ENCODE measurements at places on chromosomes 6 and 20.

- no peak for DNase-seq
Observed at GRCh38 chr6:54624779-54625178, 221.8 kb upstream of the FAM83B start.

DNA sequence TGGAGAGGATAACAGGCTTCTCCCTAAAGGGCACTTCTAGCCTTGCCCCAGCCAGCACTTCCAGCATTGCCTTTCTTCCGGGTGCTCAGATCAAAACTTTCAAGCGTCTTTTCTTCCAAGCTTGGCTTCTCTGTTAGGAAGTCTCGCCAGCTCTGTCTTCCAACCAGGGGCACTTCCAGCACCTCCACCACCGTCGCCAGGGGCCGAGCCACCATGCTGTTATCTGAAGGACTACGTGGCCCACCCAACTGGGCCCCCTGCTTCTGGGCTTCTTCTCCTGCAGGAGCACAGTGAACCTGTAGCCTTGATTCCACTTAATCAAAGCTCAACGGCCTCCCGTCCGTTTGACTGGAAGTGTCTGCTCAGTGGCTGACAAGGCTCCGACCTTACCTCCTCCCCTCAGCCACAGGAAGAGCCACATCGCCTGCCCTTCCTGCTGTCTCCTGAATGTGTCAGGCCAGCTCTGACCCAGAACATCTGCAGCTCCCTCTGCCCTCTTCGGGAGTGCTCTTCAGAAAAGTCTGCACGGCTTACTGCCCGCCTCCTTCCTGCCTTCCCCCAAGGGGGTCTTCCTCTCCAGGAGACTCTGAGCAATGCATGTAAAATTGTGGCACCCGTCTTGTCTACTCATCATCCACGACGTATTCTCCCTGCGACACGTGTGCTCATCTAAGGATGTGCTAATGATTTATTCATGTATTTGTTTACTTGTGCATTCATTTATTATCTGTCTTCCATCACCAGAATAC lies 527.0 kb downstream of the CDH26 start:
- no peak for DNase-seq

DNA sequence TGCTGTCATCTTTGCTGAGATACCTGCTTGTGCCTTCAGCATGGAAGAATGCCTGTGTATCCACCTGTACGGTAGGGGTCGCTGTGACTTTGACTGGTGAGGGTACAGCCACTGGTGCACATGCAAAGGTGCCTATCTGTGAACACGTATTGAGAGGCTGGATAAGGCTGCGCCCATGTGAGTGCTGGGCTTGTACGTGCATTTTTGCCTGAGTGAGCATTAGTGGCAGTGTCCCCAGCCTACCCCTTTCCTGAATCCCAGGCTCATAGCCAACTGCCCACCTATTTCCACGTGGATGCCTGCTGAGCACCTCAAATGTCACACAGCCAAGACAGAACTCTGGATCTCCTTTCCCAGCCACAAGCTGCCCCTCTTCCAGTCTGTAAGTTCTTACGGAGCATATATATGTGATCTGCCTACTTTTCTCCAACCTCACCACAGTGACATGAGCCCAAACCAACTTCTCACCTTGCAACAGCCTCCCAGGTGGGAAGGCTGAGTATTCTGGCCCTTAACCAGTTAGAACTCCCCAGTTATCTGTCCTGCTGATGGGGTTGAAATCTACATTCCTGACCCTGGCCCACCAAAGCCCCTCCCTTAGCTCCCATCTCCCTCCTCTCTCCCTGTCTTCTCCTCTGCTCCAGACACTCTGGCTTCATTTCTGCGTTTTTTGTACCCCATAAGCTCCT lies 1.1 kb upstream of the SLC2A10 start:
- DNase-seq: no peak

- DNase-seq: no peak
Observed at GRCh38 chr6:167541544-167541943, 216.7 kb downstream of the TTLL2 start.

- DNase-seq: no peak
Observed at GRCh38 chr6:5135788-5136376, 50.7 kb downstream of the PPP1R3G start.

DNA sequence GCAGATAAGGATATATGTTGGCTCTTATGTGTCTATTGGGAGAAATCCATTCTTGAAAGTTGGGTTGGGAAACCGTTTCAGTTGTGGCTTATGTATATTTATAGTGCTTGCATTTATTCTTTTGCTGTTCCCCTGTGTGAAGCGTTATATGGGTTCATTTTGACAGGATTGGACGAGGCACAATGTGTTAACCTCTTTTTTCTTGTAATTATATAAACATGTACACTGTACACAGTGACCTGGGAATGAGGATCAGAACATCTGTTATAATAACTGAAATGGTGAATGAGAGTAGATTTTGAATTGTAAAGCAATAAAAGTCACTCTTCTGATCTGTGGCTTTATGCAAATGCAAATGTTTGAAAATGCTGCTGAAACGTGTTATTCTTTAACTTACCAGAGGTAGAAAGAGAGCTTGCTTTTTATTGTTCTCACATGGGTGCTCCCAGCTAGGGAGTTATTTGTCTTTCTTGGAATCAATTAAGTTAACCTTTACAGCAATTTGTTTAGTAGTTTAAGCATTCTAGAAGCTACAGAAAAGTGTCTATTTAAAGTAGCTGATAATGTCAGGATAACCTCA lies 213.7 kb downstream of the GRIK2 start:
- DNase-seq: no peak

GRCh38 chr20:15045246-15045645 lies 707.8 kb upstream of the FLRT3 start:
- DNase-seq: no peak

DNA sequence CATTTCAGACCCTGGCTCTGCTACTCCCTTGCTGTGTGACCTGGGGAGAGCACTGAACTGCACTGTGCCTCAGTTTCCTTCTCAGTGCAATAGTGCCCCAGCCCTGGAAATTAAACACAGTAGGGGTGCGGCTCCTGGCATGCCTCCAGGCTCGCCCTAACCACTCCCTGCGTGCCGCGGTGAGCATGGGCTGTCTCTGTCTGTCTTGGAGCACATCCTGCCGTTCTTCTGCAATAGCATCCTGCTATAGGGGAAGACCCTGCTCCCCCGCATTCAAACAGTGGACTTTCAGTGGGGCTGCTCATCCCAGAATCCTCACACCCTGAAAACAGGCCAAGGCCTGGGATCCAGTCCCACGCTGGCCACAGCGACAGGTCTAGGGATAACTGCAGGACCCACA lies 129.5 kb downstream of the FOXC1 start:
- DNase-seq: no peak

DNA sequence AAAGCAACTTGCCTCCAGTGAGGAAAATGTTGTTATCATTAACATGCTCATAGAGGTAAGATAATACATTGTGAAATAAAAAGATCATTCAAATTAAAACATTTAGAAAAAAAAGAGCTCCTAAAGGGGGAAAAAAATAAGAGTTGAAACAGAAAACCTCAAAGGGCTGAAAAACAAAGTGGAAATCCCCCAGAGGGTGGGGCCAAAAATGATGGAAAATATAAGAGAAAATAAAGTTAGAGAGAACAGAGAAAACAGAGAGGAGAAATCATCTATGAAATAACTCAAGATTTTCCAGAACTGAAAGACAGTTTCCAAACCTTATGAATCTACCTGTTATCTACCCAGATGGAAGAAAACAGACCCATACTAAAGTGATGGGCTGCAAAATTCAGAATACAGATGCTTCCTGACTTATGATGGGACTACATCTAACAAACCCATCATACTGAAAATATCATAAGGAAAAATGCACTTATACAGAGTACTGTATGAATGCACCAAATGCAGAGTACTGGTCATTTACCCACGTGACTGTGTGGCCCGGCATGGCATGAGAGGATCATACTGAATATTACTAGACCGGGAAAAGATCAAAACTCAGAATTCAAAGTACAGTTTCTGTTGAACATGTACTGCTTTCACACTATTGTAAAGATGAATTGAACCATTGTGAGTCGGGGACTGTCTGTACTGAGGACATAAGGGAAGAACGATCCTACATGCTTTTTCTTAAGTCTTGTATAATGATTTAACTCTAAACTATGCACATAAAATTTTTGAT lies 4.0 kb downstream of the ZBTB24 start:
- no peak for DNase-seq

DNA sequence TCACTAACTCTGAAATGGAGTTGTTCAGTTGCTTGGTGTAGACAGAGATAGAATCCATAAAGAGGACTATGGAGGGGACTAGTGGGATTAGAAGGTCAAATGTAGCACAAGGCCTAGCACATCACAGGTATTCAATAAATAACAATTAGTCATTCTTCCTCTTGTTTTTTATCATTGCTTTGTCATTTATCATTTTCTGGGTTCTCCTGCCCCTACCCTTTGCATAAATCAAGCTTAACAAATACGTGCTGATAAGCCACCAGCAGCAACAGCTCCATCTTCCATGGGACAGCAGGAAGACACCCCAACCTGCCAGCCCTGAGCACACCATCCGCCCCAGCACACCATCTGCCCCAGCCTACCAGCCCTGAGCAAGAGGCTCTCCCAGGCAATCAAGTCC lies 23.1 kb downstream of the TRAM2 start:
- no peak for DNase-seq

GRCh38 chr6:94045099-94045829 lies 625.9 kb upstream of the EPHA7 start:
- peak; percentile 7 for DNase-seq

- no peak for DNase-seq
Observed at GRCh38 chr20:44678990-44679611, 27.6 kb upstream of the ADA start.

DNA sequence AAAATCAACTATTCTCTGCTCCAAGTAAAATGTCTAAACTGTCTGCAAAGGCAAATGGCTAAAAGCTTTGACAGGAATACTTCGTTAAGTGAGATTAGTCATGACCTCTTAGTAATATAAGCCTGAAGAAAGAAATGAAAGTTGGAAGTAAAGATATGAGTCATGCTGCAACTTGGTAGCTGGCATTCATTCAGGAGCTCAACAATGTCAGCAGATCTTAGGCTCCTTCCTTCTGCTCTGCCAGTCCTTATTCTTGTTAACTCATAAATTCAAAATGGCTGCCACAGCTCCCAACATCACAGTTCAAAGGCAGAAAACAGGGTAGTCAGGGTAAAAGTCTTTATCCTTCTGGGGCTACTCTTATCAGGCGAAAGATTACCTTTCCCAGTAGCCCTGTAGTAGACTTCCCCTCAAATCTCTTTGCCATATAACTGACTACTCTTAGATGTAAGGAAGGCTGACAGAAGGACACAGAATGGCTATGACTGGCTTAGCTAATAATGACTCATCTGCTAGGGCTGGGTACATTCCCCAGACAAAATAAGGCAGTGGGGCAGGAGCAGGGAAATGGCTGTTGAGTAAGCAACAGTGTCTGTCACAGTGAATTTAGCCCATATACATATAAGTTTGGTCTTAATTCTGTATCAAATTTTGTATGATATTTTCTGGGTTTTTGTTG lies 24.4 kb upstream of the C6orf62 start:
- no peak for DNase-seq

DNA sequence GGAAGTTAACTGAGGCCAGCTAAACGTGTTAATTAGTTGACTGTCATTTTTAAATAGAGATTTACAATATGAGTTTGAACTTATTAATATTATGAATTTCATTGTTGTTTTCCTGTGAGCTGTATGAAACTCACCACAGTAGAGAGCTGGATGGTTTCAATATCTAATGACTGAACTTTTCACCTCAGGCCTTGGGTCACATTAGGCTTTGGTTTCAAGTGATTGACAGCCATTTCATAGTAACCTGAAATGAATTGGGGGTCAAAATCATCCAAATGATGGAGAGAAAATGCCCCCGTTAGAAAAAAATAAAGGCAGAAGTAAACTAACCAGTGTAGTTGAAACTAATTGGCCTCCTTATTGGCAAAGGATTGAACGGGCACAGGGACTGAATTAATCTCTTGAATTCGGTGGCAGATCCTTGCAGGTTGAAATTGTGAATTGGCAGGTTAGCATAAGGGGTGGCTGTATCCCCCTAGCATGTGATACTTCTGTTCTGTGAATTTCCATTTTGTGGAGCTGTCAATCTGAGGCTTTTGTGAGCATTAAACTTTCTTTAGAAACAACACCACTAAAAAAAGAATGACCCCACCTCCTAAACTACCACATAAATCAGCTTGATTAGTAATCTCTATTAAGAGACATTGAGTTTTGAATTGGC lies 155.1 kb upstream of the MMS22L start:
- no peak for DNase-seq

DNA sequence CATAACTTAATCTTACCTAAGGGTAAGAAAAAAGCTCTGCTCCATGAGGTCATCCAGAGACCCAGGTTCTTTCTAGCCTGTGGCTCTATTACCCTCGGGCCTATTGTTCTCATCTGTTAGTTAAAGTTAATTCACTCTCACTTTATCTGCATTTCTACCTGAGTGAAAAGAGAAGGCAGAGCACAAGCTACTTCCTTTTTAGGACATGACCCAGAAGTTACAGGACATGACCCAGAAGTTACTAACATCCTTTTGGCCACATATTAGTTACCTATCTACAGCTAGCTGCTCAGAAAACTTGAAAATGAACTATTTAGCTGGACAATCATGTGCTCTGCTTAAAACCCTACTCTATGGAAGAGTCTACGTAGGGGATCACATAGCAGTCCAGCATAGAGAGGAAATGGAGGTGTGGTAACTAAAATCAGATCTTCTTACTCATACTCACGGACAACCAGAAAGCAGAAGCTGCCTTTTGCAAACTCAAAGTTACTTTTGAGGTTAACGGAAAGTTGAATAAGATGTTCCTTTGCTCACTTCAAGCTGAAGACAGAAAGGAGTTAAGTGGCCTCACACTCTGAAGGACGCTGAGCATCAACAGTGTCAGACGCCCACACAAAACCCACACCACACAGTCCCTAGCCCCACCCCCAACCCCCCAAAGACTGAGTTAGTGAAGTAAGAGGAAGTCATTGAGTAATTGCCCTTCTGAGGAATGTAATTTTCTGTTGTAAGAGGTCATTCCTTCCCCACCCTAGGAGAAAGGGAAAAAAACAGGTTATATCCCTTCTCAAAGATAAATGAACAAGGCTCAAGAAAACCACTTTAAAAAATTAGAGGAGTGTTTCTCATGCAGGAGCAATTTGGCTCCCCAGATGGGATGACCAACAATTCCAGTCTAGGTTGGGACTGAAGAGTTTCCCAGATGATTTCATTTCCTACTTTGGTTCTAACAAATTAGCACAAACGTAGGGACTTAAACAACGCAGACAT lies 45.9 kb upstream of the TAB2 start:
- DNase-seq: no peak

GRCh38 chr6:92259171-92259570 lies 1160.2 kb downstream of the EPHA7 start:
- no peak for DNase-seq

- no peak for DNase-seq
Observed at GRCh38 chr6:13667655-13668054, 44.0 kb downstream of the RANBP9 start.

GRCh38 chr20:46071573-46071972 lies 18.2 kb downstream of the NCOA5 start:
- DNase-seq: no peak

GRCh38 chr6:140538926-140539325 lies 1164.5 kb upstream of the CITED2 start:
- no peak for DNase-seq

- DNase-seq: no peak
Observed at GRCh38 chr20:39289831-39290230, 327.7 kb downstream of the DHX35 start.

- DNase-seq: no peak
Observed at GRCh38 chr20:61049684-61050083, 202.4 kb upstream of the CDH4 start.

All from HEK293T (cell line).